ENCODE measurements at places on chromosomes 6 and 20.

- no peak for DNase-seq
Measured at GRCh38 chr6:27158316-27158643, 89.2 kb upstream of the PRSS16 start.

- no peak for DNase-seq
Measured at GRCh38 chr6:32439602-32440214, at the start of gene HLA-DRA. Gene HLA-DRA, plus strand, starts transcription at chr6:32439887. Its CDS starts 64 bp downstream, at chr6:32439951.

DNA sequence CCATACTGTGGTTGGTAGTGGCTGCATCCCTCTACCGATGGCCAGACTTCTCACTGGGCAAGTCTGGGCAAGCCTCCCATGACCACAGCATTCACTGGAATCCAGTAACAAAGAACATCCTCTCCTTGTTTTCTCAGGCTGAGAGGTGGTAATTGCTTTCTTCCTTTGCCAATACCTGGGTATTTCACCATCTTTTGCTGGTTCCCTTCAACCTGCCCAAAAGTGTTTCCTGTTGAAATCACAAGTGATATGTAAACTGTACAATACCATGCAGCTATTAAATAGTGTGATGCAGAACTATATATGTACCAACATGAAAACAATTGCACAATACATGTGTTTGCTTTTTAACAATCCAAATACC lies at the start of gene PTCHD4:
PTCHD4 (minus strand) TSS at position 55 of the 364 bp plus-strand sequence. CDS start 42,240 bp downstream, outside the sequence.
- DNase-seq, result peak; percentile 43

DNA sequence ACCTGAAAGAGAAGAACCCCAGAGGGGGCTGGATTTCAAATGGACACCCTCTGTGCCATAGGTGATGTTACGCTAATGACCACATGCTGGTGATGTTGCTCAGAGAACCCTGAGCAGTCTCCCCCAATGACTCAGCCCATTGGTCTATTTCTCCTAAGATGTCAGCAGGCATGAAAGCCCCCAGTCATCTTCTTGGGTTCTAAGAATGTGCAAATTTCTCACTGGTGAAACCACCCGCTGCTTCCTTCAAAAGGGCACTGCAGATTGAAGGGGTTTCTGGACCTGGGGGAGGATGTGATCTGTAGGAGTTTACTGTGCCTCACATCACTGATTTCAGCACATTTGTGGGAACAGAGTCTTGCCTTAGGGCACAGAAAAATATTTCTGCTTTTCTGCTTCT lies 298.4 kb upstream of the MOCS1 start:
- no peak for DNase-seq

DNA sequence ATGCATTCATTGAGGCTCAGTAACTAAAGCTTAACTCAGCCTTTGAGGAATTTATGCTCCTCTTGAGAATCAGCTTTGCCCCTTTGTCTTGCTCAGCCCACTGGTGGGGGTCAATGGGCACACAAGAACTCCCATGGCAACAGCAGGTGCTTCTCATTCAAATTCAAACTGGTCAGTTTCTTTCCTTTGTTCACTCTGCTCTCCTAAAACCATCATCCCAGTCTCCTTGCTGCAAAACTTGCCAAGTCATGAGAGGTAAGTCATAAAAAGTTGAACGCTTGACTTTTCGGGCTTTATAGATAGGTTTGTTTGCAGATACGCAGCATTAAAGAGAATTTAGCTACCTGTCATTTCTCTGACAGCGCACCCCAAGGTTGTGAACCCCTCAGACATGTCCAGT lies 146.8 kb downstream of the TFAP2A start:
- DNase-seq, result no peak

DNA sequence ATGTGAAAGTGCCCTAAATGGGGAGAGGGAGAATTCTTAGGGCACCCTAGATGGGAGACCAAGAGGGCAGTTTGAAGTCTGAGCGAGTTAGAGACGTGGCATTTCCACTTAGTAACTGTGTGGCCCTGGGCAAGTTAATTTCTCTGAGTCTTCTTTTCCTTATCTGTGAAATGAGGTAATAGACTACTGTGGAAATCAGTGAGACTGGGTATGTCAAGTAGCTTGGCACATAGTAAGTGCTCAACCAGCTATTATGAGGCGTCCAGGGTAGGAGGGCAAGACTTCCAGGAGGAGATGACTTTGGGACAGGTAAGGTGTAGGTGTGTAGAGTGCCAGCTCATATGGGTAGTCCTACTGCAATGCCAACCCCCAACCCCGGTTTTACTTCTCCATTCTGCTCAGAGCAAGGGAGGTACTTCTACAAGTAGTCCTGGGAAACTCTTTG lies 770 bp downstream of the KIF3B start:
- no peak for DNase-seq

DNA sequence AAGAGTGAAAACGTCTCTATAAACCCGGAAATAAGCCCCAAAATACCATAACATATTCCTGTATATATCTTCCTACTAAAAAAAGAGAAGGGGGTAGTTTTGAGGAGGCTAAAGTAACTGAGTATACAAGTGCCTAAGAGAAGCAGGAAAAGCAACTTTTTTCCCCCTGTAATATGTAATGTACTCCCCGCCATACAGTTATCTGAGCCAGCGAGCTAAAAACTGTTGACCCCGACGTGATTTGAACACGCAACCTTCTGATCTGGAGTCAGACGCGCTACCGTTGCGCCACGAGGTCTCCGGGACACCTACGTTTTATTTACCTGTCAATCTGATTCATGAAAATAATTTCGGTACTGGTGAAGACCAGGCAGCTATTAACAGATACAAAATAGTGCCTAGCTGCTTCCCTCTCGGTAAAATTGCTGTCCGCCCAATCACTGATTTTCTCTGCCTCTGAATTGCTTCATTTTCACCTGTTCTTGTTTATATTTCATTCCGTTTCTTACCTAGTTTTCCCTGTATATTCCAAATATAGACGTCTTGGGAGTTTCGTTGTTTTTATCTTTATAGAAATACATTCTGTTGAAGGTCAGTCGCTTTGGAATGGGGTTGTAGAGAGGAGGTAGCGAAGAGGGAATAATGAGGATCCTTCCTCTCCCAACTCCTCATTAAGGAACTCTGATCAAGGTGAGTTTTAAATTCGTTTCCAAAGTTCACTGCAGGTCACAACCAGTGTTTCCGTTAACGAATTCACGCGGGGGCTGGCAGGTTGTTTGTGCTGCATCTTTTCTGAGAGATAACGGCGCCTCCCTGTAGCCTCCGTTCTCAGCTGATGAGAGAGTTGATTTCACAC lies 33.6 kb upstream of the BTN3A2 start:
- DNase-seq, result no peak

DNA sequence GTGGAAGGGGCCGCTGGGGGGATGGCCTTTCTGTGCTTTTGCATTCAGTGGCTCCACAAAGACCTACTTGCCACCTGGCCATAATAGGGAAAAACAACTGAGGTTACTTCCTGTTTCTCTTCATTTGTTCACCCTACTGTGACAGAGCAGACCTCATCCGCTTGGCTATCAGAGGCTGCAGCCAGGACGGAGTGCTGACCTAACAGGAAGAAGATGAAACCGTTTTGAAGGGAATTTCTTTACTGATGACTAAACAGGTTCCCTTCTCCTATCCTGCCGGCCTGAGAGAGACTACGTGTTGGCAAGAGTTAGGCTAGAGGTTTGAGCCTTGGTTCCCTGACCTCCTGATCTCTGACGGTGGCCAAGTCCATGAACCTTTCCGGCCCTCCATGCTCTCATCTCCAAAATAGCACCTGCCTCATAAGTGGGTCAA lies 21.3 kb downstream of the PRR18 start:
- no peak for DNase-seq

DNA sequence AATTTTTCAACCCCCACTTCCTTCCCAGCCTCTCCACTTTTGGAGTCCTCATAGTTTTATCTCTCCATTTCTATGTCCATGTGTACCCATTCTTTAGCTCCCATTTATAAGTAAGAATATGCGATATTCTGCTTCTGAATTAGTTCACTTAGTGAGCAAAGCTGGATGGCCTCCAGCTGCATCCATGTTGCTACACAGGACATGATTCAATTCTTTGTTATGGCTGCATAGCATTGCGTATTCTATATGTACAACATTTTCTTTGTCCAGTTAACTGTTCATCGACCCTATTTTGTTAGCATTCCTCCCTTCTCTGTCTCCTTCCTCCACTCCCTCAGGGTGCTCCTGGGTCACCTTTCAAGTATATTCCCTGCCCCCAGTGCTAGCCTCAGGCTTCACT lies 210.0 kb upstream of the SSTR4 start:
- peak; percentile 5 for DNase-seq

- peak; percentile 48 for DNase-seq
Measured at GRCh38 chr6:163585932-163586437, 171.5 kb downstream of the QKI start.

- DNase-seq, result no peak
Measured at GRCh38 chr6:164929408-164929977, 379.9 kb downstream of the C6orf118 start.
